Stimulated activated CD4-positive, alpha-beta T cell treated with anti-CD3 and anti-CD28 coated beads, Interleukin-4, amount 100 ng/mL, for 48 hours (primary cell): ENCODE measurements at places on chromosomes 11 and 22.

DNA sequence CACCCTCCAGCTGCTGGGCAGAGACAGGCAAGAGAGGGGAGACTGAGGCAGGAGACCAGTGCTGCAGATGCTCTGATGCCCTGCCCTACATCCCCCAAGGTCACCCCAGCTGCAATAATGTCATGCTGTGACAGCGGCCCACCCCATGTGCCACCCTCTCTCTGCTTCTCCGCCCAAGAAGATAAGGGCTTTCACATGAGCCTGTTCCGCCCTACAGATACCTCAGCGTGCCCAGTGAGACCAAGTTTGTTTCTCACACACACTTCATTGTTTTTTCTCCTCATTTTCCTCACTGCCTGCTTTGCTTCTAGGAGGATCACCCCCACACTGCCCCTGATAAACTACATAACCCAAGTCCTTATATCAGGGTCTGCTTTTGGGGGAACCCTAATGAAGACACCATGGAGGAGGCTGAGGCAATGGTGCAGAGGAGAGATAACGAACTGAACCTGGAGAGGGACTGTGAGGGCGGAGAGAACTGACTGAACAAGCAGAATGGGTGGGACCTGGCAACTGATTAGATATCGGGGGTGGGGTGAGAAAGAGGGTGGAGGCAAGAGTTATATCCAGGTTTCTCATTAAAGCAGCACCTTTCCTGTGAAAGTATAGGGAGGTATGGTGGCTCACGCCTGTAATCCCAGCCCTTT, 37.5 kb upstream of the TSKU start:
- no peak for DNase-seq

DNA sequence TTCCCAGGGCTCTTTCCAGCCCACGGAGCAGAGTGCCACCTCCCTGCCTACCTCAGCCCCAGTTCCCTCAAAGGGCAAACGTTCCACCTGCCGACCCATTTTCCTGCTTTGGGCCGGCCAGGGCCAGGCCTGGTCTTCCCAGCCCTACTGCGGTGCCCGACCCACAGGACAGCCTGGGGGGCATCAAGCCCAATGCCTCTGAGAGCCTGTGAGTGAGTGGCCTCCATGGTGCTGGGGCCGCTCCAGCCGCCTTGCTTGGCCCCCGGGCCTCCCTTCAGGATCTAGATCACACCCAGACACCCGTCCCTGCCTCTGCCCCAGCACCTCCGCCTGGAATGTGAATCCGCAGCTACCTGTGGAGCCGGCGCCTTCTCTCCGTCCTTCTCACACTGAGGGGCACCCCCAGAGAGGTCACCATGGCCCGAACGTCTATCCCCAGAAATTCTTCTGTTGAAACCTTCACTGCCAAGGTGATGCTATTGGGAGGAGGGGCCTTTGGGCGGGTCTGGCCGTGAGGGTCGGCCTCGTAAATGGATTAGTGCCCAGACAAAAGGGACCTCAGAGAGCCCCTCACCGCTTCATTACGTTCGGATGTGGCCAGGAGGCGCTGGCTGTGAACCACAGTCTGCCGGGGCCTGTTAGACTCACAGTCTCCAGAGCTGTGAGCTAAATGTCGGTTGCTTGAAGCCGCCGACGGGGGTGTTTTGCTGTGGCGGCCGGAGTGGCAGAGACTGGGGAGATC, 36.2 kb upstream of the BRSK2 start:
- DNase-seq: no peak

DNA sequence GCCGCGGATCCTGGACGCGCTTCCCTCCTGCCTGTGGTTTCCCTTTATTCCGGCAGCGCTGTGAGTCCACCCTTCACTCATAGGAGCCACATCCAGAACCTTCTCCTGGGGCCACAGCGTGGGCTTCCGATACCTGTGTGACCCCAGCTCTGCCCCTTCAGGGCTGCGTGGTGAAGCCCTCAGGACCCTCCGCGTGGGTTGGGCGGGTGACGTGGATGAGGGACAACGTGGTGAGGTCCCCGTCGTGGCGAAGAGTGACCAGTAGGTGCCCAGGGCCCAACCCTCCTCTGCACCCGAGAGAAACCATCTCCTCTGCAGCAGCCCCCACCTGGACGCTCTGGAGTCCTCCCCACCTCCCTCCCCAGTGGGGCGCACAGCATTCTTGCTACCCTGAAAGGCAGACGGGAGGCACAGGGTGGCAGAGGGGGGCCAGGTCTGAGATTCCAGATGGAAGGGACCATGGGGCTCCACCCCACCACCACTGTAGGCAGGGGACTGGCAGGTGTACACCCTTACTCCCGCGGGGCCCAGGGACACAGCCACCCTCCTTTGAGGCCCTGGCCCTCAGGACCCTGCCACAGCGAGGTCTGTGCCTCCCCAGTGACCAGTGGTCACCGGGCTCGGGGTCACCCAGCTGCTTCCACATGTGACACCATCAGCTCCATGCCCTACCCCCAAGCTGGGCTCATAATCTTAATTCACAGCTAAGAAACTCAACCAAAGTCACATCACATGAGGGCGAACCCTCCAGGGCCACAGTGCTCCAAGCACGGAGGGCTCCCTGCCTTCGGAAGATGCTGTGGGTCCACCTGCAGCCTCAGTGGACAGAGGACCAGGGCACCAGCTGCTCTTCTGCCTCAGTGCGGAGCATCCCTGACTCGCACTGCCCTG, 3.4 kb upstream of the ZBED4 start:
- DNase-seq: no peak

DNA sequence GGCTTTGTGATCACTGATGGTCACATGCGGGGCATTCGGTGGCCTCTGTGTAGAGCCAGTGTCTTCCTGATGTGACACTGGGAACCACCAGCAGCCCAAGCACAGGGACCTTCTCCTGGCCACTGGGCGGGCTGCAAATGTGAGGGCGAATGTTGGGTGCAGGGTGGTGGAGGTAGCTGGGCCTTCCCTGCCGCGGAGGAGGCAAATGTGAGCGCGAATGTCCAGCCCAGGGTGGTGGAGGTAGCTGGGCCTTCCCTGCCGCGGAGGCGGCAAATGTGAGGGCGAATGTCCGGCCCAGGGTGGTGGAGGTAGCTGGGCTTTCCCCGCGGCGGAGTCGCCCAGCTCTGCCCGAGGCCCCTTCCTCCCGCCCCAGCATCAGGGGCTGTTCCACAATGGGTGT, 23.3 kb downstream of the PTDSS2 start:
- DNase-seq: no peak

DNA sequence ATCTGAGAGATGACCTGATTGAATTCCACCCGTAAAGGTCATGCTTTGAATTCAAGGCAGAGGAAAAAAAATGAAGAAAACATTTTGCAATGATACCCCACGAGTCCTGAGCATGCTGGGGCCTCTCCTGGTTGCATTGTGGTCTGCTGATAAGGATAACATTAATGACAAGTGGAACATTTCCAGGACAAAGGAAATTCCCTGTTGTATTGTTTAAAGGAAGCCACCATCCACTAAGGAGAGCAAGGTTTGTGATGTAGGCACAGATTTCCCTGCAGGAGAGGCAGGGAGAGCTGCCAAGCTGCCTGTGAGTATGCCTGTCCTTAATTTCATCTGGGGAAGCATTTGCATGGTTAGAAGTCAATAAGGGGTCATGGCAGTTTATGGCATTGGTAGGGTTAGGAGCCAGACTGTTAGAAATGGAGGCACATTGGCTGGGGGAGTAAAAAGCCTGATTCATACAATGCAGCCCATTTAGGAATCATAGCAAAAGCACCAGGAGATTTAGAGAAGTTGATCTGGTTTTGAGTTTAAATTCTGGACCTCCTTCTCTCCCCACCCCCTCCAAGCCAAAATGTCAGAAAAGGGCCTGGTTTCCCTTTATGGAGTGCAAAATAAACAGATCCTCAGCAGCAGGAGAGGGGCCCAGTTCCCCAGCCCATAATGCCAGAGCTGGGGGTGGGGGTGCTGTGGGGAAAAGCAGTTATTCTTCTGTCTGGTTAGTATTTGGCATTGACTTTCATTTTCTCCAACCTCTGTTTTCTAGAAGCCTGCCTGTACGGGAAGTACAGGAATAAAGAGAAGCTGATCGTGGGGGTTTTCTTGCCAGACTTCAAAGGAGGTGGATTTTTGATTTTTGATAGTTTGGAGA, 22.1 kb downstream of the FLI1 start:
- no peak for DNase-seq

GRCh38 chr11:132022285-132022684, 651.9 kb downstream of the NTM start:
- no peak for DNase-seq

- no peak for DNase-seq
Measured at GRCh38 chr22:43008921-43009320, 6.0 kb downstream of the PACSIN2 start.

DNA sequence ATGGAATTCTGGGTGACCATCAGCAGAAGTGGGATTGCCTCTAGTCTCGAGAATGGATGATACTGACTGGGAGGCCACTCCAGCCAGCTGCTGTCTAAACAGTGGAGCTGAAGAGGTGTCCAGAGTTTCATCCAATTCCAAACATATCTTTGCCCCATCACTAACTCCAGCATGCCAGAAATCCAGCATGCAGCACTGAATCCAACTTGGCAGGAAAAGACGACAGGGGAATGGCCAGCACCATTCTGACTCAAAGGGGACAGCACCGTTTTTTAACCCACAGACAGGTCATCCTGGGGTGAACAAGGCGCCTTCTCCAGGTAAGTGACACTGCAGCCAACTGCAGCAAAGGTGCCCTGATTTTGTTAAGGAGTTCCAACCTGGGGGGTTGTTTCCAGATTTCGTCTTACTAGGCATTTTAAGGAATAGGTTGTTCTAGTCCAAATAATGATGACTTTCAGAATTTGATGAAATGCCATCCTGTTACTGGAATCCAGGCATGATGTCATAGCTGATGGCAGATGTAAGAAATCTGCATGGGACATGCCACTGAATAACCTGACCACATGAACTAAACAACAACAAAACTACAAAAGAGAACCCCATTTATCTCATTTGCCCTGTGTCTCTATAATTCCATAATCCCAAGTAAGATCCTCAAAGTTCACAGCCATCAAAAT, 32.3 kb downstream of the FEZ1 start:
- no peak for DNase-seq

DNA sequence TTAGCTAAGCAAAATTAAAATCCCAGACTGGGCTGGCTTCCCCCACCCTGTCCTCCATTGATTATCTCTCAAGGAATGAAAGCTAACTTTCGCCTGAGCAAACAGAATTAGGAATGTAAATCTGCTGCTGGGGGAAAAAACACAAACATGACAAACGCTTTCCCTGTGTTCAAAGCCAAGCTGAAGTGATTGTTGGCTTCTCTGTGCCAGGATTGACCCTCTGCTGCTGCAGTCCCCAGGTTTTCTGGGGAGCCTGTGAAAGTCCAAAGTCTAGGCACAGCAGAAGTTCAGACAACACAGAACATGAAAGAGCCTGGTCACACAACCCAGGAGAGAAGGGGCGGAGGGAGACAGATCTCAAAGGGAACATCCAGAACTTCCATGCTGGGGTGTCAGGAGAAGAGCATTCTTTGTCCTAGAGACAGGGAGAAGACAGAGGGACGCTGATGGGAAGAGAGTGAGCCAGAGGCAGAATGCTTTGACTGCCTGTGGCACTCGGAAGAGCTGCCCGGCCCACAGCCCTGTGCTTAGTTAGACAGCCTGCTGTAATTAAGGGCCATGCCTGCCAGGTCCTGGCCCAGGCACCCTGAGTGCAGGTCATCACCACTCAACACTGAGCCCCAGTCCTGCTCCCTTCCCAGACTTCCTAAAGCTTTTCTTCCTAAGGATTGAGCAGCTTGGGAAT, 6.9 kb downstream of the PATZ1 start:
- no peak for DNase-seq

DNA sequence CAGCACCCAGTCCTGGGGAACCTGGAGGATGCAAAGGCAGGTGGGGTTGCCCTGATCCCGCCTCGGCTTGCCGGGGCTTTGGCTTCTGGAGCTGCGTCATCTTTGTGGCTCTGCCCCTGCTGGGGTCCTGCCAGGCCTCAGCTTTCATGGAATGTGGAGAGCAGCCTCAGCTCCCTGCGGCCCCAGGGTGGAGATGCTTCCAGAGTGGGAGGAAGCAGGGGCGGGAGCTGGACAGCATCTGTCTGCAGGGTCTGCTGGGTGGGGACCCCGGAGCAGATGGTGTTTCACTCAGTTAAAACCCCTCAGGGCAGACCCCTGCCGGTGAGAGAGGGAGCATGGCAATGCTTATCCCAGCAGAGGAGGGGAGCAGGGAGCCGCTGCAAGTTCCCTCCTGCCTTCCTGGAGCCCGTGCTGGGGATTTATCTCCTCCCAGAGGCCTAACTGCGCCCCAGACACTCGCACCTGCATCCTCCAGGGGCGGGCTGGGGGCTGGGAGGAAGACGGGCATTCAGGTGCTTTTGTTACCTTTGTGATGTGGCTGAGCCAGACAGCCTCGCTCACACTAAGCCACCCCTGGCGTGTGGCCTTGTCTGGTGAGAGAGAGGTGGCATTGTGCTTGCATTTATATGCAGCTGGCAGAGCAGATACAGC, 15.7 kb downstream of the GRIK4 start:
- no peak for DNase-seq

DNA sequence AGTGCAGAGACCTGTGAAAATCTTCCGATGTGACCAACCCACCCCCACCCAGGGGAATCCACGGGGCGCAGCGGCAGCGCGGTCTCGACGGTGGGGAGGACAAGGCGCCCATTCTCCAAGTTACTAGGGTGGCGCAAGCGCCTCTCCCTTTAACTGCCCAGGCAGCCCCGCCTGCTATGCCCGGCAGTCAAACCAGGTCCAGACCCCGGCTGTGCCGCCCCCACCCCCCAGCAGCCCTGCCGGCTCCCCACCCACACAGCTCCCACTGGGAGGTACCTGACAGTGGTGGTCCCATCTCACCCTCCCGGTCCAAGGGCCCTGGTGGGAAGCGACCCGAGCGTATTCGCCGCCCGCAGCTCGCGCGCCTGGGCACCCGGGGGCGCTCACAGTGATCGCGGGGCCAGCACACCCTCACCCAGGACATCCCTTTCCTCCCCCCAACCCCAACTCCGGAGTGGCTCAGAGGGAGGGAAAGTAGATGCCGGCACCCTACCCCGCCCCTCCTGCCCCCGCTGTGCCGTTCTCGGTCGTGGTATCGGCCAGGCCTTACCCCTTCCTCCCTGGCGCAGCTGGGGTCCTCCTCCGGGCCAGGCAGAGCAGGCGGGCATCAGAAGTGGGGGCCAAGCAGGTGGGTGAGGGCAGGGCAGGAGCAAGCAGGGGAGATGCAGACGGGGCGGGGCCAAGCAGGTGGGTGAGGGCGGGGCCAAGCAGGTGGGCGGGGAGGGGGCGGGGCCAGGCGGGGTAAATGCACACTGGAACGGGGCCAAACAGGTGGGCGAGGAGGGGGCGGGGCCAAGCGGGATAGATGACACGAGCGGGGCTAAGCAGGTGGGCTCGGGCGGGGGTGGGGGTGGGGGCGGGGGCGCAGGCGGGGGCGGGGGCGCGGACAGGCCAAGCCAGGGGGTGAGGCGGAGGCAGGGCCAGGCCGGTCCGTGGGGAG, at the start of gene TRPM5:
Gene TRPM5 (minus strand): TSS at position 634 of the 940 bp plus-strand sequence. CDS start 21,478 bp downstream, outside the sequence.
- DNase-seq: peak; percentile 69

- no peak for DNase-seq
Measured at GRCh38 chr22:49966041-49966773, 5.6 kb downstream of the PIM3 start.

GRCh38 chr11:953512-953911, 27.8 kb downstream of the AP2A2 start:
- DNase-seq: no peak

DNA sequence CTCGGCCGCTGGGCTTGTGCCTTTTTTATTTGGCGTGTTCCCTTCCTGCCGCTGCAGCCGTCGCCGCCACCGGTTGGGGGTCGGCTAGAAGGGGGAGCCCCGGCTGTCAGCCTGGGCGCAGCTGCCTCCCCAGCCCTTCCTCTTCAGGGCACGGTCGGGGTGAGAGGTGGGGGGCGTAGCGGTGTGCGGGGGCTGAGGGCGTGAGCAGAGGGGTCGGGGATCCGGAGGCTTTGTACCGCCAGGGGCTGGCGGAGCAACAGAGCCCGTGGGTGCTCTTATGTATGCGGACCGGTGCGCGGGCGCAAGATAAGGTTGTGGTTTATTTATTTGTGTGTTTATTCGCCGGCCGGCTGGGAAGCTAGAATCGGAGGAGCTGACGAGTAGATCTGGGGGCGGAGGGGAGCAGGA, 477 bp downstream of the ZBTB16 start:
- no peak for DNase-seq
